ENCODE measurements at places on chromosomes 7 and 10.

DNA sequence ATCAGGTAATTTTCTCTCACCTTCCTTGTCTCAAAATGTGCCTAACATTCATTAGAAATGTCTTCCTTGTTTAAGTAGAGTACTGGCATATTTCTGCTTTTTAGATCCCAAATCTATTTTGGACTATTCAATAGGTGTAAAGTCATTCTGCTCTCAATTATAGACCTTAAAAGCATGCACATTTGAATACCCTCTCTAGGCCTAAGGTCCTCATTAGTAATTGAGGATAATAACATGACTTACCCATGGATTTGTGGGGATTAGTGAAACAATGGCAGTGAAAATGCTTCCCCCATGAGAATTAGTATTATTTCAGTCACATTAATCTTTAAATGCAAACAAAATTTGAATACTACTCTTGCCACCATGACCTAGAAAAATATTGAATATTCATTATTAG lies 1073.0 kb upstream of the CELF2 start:
- DNase-seq, result no peak

- DNase-seq, result no peak
These were observed 4.4 kb upstream of the GSTK1 start for GRCh38 chr7:143258831-143259230.

GRCh38 chr10:12018438-12019282 lies 23.9 kb downstream of the UPF2 start:
- no peak for DNase-seq

DNA sequence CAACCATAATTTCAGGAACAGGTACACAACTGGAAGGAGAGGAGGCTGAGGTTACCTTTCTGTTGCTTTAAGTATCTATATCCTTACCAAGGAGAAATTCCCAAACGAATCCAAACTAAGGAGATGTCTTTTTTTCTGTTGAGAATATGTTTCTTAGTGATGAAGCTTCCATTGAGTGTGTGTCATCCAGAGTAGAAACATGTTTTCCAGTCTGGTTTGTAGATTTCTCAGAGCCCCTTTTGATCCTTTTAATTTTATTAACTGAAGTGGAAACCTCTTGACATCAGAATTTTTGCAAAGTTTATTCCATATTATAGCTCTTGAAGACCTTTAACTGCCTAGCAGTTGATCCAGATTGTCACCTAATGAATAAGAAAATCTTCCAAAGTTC lies 207.1 kb upstream of the FERD3L start:
- DNase-seq, result no peak

- no peak for DNase-seq
These were observed 4.3 kb downstream of the DDC start for GRCh38 chr7:50560865-50561351.

- no peak for DNase-seq
These were observed 23.1 kb downstream of the MDFIC start for GRCh38 chr7:114944745-114945625.

DNA sequence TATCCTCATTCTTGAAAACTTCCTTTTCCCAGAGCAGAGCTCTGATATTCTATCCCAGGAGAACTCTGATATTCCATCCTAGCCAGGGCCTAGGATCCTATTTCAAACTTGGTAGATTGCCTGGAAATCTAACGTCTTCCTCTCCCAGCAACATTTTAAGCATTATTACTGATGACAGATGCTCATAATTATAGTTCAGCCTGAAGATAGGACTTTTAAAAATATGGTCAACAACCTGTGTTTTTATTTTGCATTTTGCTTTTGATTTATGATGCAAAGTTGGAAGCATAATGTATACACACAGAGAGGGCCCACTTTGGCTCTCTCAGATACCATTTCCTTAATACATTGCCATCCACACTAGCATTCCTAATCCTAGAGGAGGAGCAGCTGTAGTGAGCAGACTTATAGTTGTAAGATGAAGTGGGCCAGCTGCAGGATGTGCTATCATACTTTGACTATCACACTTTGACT lies 457.4 kb upstream of the TPK1 start:
- DNase-seq, result no peak

- no peak for DNase-seq
These were observed 103.2 kb downstream of the ADCY1 start for GRCh38 chr7:45677311-45677900.

- no peak for DNase-seq
These were observed 266.4 kb upstream of the LYZL1 start for GRCh38 chr10:29022513-29022912.

GRCh38 chr7:80093349-80093748 lies 41.3 kb upstream of the GNAI1 start:
- DNase-seq, result no peak

DNA sequence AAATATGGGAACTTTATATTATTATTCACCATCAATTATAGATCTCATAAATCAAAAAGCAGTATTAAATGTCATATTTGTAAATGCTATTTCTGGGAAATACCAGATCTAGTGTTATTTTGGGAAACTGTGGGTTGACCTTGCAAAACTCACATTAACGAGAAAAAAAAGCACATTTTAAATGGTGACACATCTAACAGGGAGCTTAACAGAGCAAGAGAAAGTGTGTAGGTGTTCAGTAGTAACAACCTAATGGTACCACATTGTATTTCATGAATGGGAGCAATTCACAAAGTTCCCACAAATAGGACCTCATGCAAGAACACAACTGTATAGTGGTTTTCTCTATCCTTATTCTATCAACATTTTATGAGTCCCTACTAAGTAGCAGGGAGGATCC lies 26.2 kb upstream of the HDAC9 start:
- DNase-seq, result no peak

- no peak for DNase-seq
These were observed 744 bp downstream of the PPRC1 start for GRCh38 chr10:102133373-102134195.

DNA sequence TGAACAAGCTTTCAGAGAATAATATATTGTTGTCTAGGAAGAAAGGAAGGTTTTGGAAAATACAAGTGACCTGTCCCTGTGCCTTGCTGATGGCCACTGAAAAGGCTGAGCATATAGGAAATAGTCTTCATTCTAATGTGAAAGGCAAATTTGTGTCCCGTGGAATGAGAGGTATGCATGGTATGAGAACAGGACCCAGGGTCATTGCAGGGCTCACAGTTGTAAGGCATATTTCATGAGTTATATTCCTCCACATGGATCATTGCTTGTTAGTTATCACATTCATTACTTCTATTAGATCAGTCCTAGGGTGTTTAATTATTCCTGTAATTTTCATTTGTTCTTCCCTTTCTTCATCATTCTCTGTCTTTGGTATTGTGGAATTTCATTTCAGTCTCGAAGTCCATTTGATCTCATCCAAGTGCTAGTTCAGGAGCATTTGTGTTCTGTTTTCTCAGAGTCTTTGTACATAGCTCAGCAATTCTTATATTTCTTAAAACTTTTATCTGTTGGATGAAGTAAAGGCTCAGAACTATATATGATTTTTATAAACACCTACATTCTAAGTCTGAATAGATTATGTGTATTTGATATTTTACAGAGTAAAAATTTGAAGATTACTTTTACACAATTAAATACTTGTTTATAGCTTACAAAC lies 39.4 kb upstream of the ARHGAP21 start:
- no peak for DNase-seq

GRCh38 chr7:138515001-138515528 lies 55.0 kb downstream of the TRIM24 start:
- no peak for DNase-seq

- DNase-seq, result no peak
These were observed 823.8 kb downstream of the PCDH15 start for GRCh38 chr10:53977267-53977666.

DNA sequence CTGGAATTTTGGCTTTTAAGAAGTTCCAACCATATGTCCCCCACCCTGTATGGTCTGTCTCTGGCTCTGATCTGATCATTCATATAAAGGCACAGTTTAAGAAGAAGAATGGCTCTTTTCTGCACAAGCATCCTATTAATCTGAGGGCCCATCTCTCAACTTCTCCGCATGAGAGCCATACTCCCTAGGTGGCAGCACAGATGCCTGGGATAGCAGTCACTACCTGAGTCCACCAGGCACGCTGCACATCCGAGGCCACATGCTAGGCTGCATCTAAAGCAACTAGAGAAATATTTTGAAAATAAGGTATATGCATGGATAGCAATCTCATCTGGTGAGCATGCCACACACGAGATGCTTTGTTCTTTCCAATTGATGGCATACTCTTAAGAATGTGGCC lies 565.5 kb downstream of the PARD3 start:
- no peak for DNase-seq

DNA sequence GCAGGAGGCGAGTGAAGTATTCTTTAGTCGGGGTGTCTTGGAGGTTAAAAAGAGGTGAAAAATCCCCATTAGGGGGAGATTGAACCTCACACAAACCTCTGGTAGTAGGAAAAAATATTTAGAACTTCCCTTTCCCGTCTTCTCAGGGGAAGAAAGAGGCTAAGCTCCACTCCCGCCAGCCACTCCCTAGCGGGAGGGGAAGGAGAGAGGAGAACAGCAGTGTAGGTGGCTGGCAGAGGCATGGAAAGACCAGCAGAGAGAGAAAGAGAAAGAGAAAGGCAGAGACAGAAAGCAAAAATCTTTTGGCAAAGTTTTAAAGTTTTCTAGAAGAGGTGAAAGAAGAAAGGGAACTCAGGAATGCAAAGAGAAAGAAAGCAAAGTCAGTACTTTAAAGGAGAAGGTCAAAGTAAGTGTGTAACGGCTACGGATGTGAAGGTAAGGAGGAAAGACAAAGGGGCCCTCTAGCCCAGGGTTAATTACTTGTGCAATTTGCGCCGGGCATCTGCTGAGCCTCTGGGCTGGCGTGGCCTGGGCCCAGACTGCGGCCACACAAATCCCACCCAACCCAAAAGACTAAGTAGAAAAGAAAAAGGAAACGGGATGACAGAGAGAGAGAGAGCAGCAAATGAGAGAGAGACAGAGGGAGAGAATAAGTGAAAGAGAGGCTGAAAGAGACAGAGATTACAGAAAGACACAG lies 72.3 kb upstream of the ZNF746 start:
- no peak for DNase-seq

DNA sequence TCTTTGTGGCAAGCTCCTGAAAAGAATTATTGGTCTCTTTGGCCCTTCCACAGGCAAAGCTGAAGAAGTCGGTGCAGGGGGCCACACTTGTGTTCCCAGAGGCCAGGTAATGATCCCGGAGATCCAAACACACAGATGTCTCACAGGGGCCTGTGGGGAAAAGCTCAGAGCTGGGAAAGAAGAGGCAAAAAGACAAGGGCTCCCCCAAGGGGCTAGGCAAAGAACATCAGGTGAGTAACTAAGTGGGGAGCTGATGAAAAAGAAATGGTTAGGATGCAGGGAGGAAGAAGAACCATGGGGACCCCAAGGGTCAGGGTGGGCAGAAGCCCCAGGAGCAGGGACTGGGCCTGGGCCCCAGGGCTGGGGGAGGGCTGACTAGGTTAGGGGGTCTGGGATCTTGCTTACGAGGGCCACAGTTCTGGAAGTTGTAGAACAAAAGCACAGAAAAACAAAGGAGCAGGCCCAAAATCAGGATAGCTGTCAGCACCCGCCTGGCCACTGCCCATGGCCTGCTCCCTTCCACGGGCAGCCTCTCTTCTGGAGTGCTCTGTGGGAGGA lies 1.1 kb downstream of the KEL start:
- DNase-seq, result no peak

- no peak for DNase-seq
These were observed 36.8 kb upstream of the ARMS2 start for GRCh38 chr10:122417667-122418066.

DNA sequence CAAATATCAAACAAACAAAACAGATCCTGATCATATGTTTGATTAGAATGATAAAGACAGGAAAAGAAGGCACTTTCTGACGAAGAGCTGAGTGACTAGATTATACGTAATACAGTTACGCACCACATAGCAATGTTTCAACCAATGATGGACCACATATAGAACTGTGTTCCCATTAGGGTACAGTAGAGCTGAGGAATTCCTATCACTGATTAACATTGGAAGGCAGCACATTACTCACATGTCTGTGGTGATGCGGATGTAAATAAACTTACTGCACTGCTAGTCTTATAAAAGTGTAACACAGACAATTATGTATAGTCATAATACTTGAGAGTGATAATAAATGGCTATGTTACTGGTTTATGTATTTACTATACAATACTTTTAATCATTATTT lies 98.3 kb downstream of the PTN start:
- DNase-seq, result no peak

GRCh38 chr10:11864727-11865126 lies 41.6 kb downstream of the PROSER2 start:
- no peak for DNase-seq

- DNase-seq, result no peak
These were observed 25.3 kb downstream of the WAC start for GRCh38 chr10:28558186-28558585.

GRCh38 chr7:97118306-97118917 lies 914 bp downstream of the SDHAF3 start:
- DNase-seq, result no peak

- DNase-seq, result no peak
These were observed 757.0 kb upstream of the C7orf33 start for GRCh38 chr7:147833557-147833956.

GRCh38 chr7:47743965-47744591 lies 162.2 kb upstream of the TNS3 start:
- no peak for DNase-seq

- no peak for DNase-seq
These were observed 447.8 kb upstream of the IGFBP3 start for GRCh38 chr7:46368871-46369270.

- DNase-seq, result no peak
These were observed 110.1 kb downstream of the ACTR3B start for GRCh38 chr7:152869677-152870051.

DNA sequence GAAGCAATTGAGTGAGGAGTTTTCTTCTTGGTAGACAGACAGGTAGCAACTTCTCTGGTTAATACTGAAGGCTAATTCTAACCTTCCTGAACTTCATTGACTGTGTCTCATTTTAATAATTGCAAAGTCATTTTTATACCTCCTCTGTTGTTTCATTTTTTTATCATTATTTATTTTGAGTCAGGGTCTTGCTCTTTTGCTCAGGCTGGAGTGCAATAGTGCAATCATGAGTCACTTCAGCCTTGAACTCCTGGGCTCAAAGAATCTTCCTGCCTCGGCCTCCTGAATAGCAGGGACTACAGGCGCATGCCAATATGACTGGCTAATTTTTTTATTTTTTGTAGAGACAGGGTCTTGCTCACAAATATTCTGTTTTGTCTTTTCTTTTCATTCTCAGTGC lies 45.4 kb downstream of the APBB1IP start:
- no peak for DNase-seq

DNA sequence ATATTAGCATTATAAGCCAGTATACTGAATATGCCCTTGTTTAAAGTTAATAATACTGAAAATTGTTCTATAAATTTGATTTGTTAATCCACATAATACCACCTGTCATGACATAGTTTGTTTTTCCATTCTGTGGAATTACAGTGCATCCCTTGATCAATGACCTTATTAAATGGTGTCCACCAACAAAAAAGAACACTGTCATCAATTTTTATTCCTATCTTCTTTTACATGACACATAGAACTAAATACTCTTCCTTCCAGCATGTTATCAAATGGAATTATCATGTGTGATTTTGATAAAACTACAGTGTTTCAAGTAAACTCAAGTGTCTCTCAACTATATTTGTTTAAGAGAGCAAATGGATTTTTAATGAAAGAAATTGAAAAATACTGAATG lies 221.8 kb upstream of the MBL2 start:
- DNase-seq, result no peak
